ENCODE measurements at places on chromosomes 1 and 21.

DNA sequence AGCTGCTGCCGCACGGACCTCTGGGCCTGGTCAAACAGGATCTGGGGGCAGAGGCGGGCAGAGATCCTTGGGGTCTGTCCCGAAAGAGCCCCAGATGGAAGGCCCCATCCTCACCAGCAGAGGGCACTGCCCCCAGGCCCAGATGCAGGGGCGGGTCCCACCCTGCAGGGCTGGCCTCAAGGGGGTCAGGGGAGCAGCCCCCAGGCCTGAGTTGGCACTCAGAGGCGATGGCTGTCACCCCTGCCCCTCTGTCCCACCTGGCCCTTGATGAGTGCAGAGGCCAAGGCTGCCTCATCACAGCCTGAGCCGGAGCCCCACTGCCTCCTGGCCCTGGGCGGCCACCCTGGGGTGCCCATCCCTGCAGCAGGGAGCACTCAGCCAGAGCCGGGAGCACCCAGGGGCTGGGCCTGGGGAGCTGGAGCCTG lies 5.7 kb downstream of the ACAP3 start:
- peak; percentile 46 for DNase-seq

GRCh38 chr1:4510276-4510691 lies 144.1 kb upstream of the AJAP1 start:
- DNase-seq = no peak

DNA sequence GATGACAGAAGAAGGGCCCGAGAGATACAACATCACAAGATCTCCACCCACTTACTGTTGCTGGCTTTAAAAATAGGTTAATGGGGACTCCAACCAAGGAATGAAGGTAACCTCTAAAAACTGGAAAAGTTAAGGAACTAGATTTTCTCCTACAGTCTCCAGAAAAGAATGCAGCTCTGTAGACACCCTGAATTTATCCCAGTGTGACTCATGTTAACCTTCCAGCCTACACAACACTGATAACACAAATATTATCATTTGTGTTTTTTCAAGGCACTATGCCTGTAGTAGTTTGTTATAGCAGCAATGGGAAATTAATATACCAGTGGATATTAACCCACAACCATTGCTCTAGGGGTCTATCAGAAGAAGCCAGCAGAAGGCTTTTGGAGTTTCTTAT lies 730.7 kb upstream of the ZP4 start:
- DNase-seq = no peak

GRCh38 chr1:18597160-18598042 lies 33.2 kb upstream of the PAX7 start:
- peak; percentile 75 for DNase-seq

DNA sequence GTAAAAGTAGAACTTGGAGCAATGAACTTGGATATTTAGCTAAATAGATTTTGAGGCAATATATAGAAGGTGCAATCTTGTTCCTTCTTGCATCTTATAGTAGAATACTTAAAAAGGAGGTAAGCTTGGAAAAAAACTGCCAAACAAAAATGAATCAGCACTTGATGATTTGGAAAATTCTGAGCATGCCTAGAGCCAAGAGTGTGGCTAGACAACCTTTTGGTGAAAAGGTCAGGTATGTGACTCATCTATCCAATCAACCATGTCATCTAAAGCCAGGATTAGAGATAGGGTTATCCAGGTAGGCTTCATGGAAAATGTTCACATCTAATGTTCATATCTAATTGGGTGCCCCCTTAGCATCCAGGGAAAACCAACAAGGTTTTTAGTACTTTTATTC lies 515.0 kb downstream of the COL11A1 start:
- DNase-seq = no peak

DNA sequence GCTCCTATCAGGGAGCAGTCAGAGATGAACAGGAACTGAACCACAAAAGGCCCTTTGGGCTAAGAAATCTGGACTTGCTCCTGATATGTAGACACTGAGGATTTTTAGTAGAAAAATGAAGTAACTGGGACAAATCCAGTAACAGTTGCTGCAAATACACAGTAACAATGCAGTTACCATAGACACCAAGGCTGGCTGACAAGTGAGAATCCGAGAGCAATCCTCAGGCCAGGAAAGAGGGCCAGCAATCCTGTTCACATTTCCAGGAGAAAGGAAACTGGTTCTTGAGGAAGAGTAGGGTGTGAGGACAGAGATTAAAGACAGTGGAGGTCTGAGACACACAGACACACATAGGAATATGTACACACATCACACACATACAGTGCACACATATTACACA lies 9.3 kb upstream of the LORICRIN start:
- no peak for DNase-seq

All from NCI-H82 (cell line).